Activated naive CD4-positive, alpha-beta T cell treated with anti-CD3 and anti-CD28 coated beads, Interleukin-2, amount 10 ng/mL, durations not matched to agents 5 hours and 36 hours (primary cell): ENCODE measurements at places on chromosomes 5 and 9. TPM values are rescaled to one million over a fixed set of nuclear protein-coding genes. Genes with fewer than 3 reads are reported as not detected.

Gene FPGS
- 77.3 TPM for total RNA-seq

Gene PCDHGA11
- total RNA-seq, result not detected

Gene CATSPER3
- total RNA-seq, result 1.1 TPM

Gene RNF44
- 161 TPM for total RNA-seq
